ENCODE measurements at places on chromosomes 6 and 20.
A peak's percentile ranks its signal among the peaks of the same experiment; 100 is the strongest.

GRCh38 chr6:36691011-36691410, 6.6 kb upstream of the RAB44 start:
- no peak for DNase-seq

GRCh38 chr6:157080986-157081391, 242.3 kb downstream of the TMEM242 start:
- DNase-seq: no peak

DNA sequence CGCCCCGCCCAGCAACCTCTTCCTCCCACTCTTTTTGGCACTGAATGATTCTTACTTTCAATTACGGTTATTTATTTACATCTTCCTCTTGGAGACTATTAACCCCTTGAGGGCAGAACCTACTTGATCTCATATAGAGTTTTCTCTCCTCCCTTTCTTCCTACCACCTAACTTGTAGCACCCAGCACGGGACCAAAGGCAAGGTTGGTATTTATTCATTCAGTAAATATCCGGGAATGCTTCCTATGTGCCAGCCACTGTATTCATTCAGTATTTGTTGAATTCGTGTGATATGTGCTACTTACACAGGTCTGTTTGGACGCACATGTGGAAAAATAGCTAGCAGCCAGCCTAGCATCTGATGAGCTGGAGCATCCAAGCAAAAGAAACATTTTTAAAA, 1.3 kb upstream of the CNKSR3 start:
- DNase-seq: no peak

- DNase-seq: no peak
These were observed 554 bp upstream of the ZSCAN31 start for GRCh38 chr6:28336284-28337120.

DNA sequence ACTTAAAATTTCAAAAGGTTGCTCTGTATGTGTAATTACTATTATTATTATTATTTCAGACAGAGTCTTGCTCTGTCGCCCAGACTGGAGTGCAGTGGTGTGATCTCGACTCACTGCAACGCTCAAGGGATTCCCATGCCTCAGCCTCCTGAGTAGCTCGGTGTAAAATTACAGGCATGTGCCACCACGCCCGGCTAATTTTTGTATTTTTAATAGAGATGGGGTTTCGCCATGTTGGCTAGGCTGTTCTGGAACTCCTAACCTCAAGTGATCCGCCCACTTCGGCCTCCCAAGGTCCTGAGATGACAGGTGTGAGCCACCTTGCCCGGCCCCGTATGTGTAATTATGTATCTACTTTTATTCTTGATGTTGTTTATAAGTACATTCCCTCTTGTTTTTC, 65.3 kb upstream of the ZNF217 start:
- no peak for DNase-seq

GRCh38 chr6:47478233-47479139, 897 bp downstream of the CD2AP start:
- peak; percentile 45 for DNase-seq

GRCh38 chr6:169220068-169220964, 33.3 kb downstream of the THBS2 start:
- DNase-seq: no peak

- DNase-seq: peak; percentile 37
These were observed 23.0 kb upstream of the NFATC2 start for GRCh38 chr20:51565298-51566144.
